CD8-positive, alpha-beta memory T cell (primary cell): ENCODE measurements at places on chromosomes 13 and 19.
A peak's percentile ranks its signal among the peaks of the same experiment; 100 is the strongest.

DNA sequence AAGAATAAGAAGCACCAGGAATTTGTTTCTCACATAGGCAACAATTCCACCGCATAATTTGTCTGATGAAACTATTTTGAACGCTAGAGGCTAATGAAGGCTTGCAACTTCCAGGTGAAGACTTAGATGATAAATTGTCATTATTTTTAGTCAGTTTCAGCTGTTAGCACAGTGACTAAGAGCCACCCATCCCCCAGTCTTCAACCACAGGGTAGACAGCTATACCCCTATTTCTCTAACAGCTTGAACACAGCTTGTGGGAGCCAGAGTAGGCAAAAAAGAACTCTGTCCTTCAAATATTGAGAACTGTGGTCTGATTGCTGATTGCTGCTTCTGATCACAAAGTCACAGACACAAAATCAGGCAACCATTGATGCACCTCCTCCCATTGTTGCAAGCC is 1124.8 kb upstream of the PRR20A start:
- DNase-seq: no peak

DNA sequence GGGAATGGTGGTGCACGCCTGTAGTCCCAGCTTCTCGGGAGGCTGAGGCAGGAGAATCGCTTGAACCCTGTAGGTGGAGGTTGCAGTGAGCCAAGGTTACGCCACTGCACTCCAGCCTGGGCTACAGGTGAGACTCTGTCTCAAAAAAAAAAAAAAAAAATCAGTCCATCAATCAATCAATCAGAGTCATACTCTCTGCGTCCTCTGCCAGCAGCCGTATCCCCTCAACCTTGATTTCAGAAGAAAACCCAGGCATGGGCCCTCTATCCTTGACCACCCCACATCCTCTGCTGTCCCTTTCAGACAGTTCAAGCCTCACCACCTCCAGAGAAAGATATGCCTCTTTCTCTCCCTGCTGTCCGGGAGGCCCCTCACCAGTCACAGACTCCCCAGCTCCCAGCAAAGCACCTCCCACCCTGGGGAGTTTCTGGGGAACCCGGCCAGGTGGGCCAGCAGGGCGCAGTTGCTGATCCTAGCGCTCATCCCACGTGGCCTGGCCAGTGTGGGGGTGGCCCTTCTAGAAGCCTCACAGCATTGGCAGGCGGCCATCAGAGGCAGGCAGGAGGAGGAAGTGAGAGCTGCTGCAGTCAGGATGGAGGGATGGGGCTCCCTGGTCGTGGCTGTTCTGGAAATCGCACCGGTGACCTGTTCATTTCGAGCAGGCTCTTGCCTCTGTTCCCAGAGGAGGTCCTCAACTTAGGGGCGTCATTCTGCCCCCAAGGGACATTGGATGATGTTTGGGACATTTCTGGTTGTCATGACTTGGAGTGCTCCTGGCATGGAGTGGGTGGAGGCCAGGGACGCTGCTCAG is 10.2 kb upstream of the JSRP1 start:
- DNase-seq: no peak

GRCh38 chr13:89150362-89150761 is 1479.2 kb downstream of the SLITRK5 start:
- no peak for DNase-seq

GRCh38 chr13:28138756-28139470 is 568 bp downstream of the PAN3 start:
- DNase-seq: peak; percentile 89

DNA sequence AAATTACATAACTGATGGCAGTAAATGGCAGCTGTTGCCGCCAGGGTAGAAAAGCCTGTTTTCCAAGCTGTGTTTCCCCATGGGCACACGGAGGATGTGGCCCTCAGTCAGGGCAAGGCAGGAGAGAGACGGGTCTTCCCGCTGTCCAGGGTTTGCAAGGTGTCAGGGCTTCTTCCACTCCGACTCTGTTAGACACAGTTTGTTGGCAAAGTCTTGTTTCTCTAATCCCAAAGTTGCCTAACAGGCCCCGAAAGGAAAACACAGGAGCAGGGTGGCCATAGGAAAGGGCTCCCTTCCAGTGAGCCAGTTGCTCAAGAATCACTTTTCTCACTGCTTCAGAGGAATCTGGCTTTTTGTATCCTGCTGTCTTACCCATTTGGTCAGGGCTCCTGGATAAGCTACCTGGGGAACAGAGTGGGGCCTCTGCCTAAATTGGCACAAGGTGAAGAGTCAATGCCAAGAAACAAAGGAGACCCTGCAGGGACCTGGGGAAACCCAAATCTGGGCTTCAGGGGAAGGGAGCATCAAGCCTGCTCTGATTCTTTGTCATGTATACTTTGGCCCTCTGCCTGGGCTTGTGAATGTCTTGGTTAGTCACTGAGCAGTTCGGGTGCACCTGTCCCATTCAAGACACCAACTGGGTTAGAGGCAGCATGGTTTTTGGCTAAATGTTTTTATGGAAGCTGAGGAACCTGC is 29.0 kb upstream of the CXCL17 start:
- DNase-seq: no peak

- DNase-seq: no peak
Observed at GRCh38 chr19:16018106-16018755, 58.1 kb upstream of the TPM4 start.

DNA sequence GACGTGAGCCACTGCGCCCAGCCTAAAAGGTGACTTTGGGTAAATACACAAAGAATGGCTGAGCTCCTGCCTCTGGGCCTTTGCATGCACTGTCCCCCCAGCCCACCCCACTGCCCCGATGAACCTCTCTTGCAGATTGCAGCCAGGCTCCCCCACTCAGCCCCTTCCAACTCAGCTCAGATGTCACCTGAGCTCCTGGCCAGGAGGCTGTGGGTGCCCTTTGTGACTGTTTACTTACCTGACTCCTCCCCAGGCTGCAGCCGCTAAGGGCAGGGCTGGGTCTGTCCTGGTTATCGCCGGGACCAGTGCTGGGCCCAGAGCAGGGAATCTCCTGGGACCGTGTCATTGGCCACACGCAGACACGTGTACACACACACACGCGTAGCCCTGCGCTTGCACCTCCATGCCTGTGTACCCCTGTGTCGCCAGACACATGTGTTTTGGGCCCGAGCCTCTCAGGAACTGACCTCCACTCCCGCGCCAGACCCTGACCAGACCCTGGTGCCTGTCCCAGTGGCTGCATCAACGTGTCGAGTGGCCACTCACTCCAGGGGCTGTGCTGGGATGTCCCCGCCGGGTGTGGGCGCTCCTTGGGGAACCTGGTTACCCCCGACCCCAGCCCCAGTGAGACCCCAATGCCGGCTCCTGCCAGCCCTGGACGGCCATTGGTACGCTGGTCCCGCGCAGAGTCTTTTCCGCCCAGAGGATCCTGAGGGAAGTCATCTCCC is 18.7 kb downstream of the EFNA2 start:
- DNase-seq: no peak

GRCh38 chr19:51027126-51027806 is 850 bp upstream of the KLK11 start:
- no peak for DNase-seq

GRCh38 chr19:7817801-7818200 is 12.2 kb upstream of the EVI5L start:
- DNase-seq: no peak

DNA sequence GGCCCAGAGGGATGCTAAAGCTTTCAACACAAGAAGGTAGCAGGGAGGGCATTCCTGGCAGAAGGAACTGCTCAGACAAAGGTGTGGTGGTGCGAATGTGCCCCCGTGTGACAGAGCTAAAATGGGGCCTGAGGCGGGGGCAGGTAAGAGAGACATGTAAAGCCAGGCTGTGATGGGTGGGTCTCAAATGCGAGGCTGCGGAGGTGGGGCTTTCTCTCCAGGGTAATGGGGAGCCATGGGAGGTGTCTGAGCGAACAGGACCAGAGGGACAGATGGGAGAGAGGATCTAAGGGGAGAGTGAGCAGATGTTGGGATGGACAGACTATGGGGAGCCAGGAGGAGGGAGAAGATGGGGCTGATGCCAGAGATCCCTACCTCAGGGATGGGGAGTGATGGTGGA is 44.7 kb upstream of the NFIC start:
- DNase-seq: no peak

GRCh38 chr13:19890030-19890429 is 26.6 kb upstream of the ZMYM5 start:
- DNase-seq: no peak

- DNase-seq: no peak
Observed at GRCh38 chr13:78806457-78806856, 147.5 kb upstream of the OBI1 start.

DNA sequence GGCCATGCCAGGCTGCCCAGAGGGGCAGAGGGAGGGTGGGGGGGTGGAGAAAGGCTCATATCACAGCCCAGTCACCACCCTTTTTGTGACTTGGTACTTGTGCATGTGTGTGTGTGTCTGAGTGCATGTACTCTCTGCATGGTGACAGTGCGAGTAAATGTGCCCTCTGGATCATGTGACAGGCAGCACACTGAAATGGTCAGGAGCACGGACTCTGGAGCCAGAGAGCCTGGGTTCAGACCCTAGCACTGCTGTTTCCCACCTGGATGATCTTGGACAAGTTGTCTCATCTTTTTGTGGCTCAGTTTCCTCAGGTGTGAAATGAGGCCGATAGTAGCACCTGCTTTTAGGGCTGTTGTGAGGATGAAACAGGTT is 2.0 kb downstream of the CIC start:
- peak; percentile 43 for DNase-seq

GRCh38 chr19:33826521-33826920 is 29.9 kb downstream of the KCTD15 start:
- no peak for DNase-seq

- no peak for DNase-seq
Observed at GRCh38 chr13:81568824-81569223, 1227.9 kb upstream of the SPRY2 start.

DNA sequence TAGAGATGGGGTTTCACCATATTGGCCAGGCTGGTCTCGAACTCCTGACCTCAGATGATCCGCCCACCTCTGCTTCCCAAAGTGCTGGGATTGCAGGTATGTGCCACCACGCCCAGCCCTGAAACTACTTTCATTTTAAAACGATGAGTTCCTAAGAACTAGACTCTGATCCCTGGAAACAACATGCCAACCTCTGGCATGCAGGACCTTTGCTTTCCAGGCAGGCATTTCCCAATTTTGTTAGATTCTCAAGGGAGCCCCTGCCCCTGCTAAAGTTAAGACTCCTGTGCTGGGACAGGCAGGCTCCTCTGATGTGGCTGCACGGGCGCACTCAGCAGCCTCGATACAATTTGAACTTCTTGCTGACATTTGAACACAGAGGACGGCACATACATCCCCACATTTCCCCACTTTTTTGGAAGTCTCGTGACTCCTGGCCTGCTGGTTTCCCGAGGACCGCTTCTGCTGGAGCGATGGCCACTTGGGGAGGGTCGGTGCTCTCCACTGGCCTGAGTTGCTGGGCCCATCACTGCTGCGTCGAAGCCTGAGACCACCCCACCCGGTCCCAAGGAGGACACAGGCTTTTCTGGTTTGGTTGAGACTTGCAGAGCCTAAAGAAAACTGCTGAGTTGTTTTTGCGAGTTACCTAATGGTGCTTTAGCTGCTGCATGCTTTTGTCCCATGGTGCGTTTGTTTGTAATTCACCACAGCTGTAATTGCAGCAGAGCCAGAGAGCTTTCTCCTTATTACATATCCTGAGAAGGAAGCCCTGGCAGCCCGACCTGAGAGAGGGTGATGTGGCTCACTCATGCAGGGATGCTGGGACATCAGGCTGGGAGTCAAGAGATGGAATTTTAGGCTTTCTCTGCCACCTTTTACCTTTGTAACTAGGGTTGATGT is 8.2 kb downstream of the ATP11A start:
- DNase-seq: no peak

DNA sequence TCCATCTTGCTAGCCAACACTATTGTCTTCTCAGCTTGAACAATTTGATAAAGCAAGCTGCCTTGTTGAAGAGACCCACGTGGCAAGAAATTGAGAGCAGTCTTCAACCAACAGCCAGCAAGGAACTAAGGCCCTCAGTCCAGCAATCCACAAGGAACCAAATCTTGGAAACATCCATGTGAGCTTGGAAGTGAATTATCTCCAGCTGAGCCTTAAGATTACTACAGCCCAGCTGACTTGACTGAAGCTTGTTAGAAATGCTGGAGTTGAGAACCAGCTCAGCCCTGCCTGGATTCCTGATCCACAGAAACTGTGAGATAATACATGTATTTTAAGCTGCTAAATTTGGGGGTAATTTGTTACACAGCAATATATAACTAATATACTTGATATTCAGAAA is 26.2 kb upstream of the DCT start:
- no peak for DNase-seq

GRCh38 chr13:51826606-51827005 is 18.4 kb downstream of the TMEM272 start:
- no peak for DNase-seq

- DNase-seq: no peak
Observed at GRCh38 chr13:31357581-31357980, 157.8 kb downstream of the B3GLCT start.

DNA sequence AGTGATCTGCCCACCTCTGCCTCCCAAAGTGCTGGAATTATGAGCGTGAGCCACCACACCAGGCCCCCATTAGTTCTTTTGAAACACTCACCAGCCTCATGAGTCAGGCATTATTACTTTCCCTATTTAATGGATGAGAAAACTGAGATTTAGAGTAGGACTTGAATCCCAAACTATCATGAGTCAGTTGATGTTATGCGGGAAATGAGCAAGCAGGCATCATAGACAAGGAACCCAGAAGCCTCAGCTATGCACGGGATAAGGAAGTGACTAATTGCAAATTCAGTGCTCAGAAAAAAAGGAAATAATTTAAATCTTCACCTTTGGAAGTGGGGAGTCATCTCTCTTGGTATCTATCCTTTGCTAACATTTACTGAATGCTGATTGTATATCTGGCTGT is 217.5 kb downstream of the ABCC4 start:
- DNase-seq: no peak

DNA sequence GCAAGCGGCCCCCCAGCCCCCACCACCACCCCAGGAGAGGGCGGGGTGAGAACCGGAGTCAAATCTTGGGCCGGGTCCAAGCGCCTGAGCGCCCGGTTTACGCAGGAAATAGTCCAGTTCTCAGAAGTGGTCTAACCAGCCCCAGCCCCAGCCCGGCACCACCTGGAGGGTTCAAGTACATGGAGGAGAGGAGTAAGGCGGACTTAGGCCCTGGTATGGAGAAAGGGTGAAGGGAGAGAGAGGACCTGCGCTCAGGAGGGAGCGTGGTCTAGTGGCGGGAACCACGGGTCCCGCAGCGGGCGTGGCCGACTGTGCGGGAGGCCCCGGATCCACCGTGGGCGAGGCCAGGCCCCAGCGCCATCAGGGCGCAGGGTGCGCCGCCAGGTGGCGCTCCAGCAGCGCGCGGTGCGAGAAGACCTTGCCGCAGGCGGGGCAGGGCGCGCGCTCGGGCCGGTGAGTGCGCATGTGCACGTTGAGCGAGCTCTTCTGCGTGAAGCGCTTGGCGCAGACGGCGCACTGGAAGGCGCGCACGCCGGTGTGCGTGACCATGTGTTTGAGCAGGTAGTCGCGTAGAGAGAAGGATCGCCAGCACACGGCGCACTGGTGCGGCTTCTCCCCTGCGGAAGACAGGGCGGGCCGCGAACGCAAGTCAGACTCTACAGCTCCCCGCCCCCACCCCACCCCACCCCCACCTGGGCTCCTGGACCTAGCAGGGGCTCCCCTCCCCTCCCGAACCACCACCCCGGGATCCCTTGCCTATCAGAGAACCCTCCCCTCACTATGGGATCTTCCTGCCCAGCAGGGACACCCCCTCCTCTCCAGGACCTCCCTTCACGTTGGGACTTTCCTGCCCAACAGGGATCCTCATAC is 2.1 kb upstream of the SLC27A5 start:
- peak; percentile 91 for DNase-seq
